ENCODE measurements at places on chromosomes 7 and 10.

DNA sequence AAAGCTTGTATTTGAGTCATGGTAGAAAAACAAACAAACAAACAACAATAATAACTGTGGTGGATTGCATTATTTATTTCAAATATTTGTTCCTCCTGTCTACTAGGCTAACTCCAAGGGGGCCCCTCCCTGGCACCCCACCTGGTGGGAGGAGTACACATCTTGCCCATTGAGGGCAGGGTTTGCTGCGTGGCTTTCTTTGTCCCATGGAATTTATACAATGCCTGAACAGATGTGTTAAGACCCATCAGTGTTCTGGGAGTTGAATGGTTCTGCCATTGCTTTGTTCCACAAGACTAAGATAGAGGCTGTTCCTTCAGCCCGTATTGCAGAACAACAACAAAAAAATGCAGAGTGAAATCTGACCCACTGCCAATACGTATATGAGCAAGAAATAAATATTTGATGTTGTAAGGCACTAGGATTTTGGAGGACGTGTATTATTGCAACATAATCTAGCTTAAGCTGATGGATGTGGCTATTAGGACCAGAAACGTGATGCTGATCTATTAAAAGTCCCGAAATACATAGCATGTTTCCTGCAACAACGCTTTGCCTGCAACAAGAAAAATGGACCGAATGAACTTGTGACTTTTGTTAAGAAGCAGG is 119.1 kb upstream of the JCAD start:
- DNase-seq, result no peak

- no peak for DNase-seq
Observed at GRCh38 chr7:108112683-108113082, 17.5 kb downstream of the LAMB4 start.

- peak; percentile 13 for DNase-seq
Observed at GRCh38 chr7:48112401-48113165, 23.5 kb downstream of the UPP1 start.

- peak; percentile 71 for DNase-seq
Observed at GRCh38 chr10:8404721-8405120, 350.2 kb downstream of the GATA3 start.

DNA sequence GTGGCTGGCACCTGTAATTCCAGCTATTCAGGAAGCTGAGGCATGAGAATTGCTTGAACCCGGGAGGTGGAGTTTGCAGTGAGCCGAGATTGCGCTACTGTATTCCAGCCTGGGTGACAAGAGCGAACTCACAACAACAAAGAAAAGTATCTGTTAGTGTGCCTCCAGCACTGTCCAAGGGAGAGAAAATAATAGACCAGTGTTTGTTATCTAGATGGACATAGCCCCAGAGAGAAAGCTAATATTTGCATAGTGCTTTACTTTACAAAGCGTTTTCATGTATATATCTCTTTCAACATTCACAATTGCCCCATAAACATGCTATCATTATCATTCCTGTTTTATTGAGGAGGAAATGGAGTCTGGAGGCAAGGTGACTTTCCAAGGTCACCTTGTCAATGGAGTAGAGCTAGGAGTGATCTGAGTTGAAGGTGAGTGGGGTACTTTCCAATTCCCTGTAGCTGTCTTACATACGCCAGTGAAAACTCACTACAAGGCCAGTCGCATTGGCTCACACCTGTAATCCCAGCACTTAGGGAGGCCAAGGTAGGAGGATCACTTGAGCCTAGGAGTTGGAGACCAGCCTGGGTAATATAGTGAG is 49.7 kb upstream of the KIF5B start:
- no peak for DNase-seq

- no peak for DNase-seq
Observed at GRCh38 chr7:150734254-150734653, 3.0 kb upstream of the GIMAP5 start.

DNA sequence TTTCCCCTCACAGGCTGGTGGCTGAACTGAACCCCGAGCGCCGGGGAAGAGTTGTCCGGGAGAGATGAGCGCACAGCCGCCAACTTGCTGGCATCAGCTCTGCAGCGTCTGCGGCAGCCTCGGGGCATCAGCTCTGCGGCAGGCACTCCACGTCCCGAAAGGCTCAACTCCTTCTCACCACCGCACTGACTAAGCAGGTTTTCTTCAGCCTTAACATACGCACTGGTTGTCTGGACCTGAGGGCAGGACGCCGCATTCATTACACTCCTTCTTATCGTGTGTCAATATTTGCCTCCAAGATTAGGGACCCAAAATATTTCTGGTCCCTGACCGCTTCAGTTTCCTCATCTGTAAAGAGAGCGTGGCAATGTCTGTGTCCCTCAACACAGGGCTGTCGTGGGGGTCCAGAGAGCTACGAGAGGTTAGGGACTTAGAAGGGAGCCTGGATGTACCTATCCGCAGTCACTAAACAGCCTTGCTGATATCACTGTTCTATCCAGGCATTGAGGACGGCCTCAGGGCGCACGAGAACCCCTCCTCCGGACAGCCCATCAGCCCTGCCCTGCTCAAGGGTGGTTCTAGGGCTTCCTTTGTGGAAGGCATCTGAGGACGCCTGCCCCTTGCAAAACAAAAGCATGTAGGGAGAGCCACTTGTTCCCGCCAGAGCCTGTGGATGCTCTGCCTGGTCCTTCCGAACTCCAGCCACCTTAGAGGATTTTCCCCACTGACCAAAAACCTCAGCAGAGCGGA is 42.8 kb upstream of the FIGNL1 start:
- no peak for DNase-seq

DNA sequence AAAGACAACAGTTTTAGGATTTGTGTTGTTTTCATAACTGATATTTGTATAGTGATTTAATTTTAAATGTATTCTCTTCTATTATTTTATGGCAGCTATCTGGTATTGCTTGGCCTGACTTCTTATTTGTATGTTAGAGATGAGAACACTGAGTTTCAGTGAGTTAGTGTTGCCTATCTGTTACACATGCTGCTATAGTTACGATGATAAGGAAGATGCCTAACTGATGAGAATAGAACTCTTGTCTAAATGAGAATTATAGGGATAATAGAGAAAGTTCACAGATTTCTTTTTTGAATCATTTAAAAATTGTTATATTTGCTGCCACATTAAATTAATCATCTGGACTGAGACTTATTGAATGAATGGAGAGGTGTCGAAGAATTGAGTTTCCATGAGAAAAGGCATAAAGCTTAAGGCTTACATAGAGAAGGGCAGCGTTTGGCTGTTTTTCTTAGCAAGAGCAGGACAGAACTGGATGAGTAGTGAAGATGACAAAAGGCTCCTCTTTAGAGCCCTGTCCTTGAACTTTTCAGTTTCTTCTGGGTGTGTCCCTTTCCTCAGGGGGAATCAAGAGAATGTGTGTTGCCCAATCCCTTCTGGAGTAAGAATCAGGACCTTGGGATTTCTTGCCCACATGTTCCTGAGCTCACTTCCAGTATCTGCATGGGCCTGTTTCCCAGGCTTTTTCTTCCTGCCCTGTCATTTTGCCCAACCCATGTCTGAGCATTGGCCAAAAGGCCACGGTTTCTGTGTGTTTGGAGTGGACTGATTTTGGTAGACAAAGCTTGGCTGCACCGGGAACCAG is 195.6 kb upstream of the CSTF2T start:
- peak; percentile 13 for DNase-seq

DNA sequence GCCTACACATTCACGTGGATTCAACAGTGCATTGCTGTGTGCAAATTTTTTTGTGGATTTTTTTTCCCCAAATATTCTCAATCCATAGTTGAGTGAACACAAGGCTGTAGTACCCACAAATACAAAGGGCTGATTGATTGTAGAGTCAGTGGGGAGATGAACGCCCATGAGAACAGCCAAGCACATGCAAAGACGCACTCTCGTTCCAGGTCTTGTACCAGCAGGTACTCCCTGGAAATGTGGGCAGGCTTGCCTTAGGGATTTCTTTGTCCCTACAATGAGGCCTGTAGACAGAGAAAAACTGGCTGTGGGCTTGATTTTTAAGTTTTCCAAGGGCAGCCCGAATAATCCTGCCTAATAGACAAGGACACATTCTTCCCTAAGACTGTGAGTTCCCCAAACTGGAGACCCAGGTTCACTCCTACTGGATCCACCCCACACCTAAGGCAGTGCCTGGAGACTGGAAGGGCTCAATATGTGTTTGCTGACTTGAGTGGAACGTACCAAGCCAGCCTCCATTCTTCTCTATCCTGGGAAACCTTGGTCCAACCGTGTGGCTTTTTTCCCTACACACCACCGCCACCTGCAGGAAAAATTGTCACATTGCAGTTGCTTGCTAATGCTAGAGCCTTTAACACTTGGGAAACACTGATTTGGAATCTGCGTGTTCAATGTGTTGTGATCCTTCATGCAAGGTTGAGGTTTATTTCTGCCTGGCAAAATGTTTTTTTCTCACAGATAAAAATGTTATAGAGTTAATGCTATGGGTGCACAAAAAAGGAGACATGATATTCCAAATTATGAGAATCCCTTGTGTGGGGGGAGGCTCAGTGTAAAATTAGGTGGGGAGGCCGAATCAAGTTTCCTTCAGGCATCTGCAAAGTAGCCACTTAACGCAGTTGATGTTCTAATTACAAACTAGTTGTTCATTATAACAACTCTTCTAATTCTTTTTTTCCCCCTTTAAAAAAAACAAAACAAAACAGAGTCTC is 49.3 kb downstream of the PPP1R17 start:
- DNase-seq, result peak; percentile 58

- peak; percentile 27 for DNase-seq
Observed at GRCh38 chr10:28177944-28178637, 124.8 kb downstream of the MPP7 start.

- no peak for DNase-seq
Observed at GRCh38 chr10:113001599-113002448, 51.8 kb downstream of the TCF7L2 start.
